ENCODE measurements at places on chromosomes 16 and 17.
A peak's percentile ranks its signal among the peaks of the same experiment; 100 is the strongest.

DNA sequence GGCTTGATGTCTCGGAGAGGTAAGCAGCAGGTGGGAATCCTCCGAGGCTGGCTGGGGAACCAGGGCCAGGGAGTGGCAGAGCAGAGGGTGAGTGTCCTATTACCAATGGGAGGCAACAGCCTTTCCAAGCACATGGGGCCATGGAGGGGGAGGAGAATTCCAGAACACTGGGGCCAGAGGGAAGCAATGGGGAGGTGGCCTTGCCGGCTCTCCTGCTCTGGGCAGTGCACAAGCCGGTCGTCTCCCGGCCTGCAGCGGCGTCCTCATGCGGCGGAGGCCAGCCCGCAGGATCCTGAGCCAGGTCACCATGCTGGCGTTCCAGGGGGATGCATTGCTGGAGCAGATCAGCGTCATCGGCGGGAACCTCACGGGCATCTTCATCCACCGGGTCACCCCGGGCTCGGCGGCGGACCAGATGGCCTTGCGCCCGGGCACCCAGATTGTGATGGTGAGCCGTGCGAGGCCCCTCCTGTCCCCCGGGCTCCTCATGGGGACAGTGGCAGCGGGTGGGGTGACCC is 21.9 kb downstream of the SGSH start:
- peak; percentile 70 for DNase-seq

- DNase-seq: no peak
Measured at GRCh38 chr16:85475233-85475632, 137.9 kb upstream of the GSE1 start.

DNA sequence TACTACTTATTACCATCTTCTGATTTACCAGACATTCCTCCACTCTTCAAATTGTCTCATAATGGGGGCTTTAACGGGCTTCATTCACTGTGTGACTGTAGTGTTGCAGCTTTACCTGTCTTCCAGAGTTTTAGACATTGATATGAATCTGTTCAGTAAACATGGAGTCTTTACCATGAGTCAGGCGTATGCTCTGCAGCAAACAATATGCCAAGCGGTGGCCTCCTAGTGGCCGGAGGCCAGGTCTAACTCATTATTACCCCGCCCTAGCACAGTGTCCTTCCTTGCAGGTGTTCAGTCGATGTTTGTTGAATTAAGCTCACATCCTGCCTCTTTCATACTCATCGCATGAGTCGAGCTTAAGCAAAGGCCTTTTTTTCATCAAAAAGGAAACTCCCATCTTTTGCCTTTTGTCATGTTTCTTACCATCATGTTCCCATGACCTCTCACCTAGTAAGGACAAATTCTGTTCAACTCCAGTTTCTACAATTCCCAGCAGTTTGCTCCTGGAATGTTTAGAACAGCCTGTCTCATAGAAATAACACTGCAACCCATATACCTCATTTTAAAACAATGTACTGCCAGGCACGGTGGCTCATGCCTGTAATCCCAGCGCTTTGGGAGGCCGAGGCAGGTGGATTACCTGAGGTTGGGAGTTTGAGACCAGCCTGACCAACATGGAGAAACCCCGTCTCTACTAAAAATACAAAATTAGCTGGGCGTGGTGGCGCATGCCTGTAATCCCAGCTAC is 39.4 kb downstream of the TUBD1 start:
- peak; percentile 23 for DNase-seq

- no peak for DNase-seq
Measured at GRCh38 chr17:61349350-61349749, 50.3 kb upstream of the TBX2 start.

- no peak for DNase-seq
Measured at GRCh38 chr17:76089680-76090516, 10.9 kb downstream of the ZACN start.

DNA sequence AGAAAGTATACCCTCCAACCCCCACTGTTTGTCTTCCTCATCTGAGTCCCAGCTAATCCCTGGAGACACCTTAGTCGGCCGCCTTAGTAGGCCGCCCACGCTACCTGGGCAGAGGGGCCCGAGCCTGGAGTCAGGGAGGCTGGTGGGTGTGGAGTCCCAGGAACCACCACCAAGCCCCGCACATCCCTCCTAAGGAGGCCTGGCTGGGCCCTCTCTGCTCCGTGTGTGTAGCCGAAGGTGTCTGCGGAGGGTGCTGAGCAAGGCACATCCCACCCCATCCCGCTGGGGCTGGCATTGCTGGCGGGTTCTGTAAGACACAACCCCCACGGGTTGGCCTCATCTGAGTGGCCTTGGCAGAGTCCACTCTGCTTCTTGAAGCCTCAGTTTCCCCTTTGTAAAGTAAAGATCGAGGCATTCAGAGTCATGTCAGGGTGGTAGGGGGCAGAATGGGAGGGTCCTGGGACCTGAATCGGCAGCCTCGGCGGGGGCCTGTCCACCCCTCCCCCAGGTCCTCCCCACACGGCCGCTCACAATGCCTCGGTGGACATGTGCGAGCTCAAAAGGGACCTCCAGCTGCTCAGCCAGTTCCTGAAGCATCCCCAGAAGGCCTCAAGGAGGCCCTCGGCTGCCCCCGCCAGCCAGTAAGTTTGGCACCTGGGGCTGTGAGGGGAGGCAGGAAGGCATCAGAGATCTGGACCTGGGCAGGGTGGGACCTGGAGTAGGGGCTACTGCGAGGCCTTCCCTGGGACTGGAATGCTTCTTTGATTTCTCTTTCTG is 15.2 kb upstream of the ADGRG3 start:
- no peak for DNase-seq

DNA sequence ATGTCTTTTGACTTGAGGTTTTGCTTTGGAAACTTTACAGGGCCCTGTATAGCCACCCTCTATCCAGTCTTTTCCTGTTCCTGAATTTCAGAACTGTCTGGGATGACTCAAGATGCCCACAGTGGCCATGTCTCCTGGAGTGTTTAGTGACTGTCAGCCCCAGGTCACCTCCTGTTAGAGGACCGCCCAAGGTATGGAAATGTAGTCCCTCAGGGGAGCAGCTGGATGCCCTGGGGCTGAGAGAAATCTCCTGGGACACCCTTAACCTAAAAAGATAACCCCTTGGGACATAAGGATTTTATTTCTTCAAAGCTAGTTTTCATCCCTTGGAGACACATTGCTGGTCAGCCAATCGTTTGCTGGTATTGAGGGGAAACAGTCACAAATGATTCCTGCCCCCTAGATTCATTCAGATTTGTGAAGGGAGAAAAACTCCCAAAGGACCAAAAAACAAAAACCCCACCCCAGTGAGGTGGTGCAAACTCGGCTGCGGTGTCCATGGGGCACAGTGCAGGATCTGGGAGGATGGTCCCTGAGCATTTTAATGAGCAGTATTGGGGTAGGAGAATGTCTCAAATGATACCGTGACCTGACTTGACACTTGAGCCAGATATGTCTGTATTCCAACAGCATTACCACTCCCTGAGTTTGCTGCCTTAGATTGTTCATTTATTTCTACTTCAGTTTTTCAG is 1.7 kb downstream of the ZNF267 start:
- no peak for DNase-seq

GRCh38 chr17:82153745-82154375 is 55.8 kb upstream of the FASN start:
- peak; percentile 89 for DNase-seq

DNA sequence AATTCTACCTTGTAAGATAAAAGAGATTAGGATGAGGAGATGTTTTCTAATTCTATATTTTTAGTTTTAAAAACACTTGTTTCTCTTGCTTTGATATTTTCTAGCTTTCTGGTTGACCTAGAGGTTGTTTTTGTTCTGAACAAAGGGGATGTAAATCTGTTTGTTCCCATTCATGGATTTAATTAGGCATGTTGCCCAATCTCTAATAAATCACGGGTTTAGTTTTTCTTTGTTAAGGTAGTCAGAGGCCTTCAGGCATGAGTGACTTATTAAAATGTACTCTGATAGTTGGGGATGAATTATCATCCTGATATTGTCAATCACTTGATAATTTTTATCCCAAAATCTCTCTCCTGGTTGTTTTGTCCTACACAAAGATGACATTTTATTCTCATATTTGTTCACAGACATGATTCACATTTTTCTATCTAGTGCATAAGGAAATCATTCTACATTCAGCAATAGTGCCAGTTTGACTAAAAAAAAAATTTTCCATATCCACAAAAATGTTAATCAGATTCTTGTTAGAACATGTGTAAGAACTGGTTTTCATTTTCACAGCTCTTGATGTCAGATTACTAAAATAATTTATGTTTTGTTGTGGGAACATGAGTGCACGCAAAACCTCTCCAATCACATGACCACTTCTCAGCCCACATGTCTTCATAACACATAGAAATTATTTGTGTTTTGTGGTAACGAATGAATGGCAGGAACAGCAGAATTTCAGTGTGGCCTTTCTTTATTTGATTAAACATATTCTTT is 95.7 kb upstream of the AKTIP start:
- no peak for DNase-seq

GRCh38 chr17:17931159-17931558 is 41.0 kb downstream of the TOM1L2 start:
- no peak for DNase-seq

- DNase-seq: no peak
Measured at GRCh38 chr17:18917506-18918032, 34.4 kb upstream of the SLC5A10 start.

GRCh38 chr17:56896968-56897359 is 16.9 kb downstream of the TRIM25 start:
- DNase-seq: no peak

DNA sequence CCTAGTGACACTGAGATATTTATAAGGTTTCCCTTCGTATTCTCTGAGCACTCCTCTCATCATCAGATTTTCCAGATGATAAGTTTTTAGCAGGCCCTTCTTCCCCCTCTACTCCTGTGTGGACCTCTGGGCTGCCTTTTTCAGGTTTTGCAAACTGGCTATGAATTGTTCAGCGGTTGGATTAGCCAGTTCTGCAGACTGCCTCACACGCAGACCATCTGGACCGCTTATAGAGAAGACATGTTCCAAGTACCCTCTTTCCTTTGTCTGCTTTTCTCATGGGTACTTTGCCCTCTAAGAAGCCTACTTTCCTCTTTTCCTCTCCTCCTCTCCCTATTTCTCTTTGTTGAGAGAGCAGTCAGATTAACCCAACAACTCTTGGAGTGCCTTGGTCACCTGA is 111.6 kb downstream of the GRIN2A start:
- no peak for DNase-seq

- no peak for DNase-seq
Measured at GRCh38 chr17:43211123-43211479, 574 bp upstream of the TMEM106A start.

- DNase-seq: no peak
Measured at GRCh38 chr17:82685291-82685690, 13.2 kb downstream of the RAB40B start.

- no peak for DNase-seq
Measured at GRCh38 chr16:11689031-11689840, 21.0 kb downstream of the SNN start.

DNA sequence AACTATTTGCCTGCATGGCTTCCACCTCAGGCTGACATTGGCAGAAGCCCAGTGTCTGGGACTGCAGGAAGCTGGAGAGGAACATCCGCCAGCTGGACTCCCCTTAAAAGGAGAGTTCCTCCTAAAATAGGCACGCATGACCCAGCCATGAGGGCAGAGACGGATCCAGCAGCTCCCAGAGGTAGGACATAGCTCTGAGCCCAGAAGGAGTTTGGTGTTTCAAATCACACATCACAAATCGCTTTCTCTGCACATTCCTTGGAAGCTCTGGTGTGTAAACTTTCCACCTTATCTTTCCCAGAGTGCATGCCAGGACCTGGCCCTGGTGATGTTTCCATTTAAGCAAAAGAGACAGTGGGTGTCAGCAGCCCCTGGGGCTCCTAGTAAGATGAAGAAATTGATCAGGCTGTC is 231.1 kb upstream of the CDH5 start:
- DNase-seq: no peak

DNA sequence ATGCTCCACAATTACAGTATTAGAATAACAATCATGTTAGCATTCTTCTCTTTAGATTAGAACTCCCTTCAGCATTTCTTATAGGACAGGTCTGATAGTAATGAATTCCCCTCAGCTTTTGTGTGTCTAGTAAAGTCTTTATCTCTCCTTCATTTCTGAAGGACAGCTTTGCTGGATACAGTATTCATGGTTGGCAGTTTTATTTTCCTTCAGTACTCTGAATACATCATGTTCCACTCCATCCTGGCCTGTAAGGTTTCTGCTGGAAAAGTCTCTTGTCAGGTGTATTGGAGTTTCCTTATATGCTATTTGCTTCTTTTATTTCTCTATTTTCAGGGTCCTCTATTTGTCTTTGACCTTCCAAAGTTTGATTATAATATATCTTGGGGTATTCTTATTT is 4.0 kb upstream of the ABCA10 start:
- no peak for DNase-seq

- no peak for DNase-seq
Measured at GRCh38 chr17:41620583-41621434, 3.6 kb downstream of the KRT17 start.

GRCh38 chr16:79066561-79066960 is 534.0 kb downstream of the MAF start:
- no peak for DNase-seq

- DNase-seq: peak; percentile 63
Measured at GRCh38 chr17:39069114-39069756, 82.2 kb downstream of the PLXDC1 start.

DNA sequence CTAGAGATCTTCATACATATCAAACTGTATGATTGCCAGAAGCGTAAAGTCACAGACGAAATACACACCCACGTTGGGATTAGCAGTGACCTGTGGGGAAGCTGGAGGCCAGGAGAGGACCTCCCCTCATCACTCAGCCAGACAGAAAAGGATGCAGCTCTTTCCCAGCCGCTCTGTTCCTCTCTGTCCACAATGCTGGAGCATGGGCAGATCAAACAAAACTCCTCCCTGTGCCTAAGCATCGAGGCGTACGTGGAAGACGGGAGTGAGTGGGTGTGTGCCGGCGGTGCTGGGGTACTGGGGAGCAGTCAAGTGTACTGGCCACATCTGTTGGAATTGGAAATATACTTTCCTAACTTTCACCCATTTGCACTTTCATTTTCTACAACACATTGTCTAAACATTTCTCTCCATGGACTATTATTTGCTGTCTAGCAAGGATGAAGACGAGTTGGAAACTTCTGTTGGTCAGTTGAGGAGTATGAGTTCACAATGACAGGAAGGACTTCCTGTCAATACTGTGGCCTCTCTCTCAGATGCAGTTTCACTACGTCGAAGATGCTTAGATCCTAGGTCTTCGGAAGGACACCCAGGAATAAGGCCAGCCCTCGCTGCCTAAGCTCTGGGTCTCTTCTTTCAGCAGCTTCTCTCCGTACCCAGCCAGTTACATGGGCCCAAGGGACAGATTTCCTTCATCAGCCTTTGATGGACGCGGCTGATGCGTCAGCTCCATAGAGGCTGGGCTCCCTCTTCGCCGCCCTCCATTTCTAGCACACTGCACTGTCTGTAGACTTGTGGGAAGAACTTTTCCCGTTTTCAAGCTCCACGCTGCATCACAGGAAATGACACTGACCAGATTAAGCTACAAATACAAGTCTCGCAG is 30.6 kb upstream of the ENDOV start:
- DNase-seq: no peak

- DNase-seq: no peak
Measured at GRCh38 chr16:77596261-77596660, 126.1 kb upstream of the NUDT7 start.

GRCh38 chr17:19719355-19720209 is 3.2 kb upstream of the SLC47A2 start:
- DNase-seq: no peak

- DNase-seq: no peak
Measured at GRCh38 chr17:2959371-2960130, 103.9 kb downstream of the OR1D5 start.
